NCI-H2081 (cell line): ENCODE measurements at places on chromosomes 6 and 20.

DNA sequence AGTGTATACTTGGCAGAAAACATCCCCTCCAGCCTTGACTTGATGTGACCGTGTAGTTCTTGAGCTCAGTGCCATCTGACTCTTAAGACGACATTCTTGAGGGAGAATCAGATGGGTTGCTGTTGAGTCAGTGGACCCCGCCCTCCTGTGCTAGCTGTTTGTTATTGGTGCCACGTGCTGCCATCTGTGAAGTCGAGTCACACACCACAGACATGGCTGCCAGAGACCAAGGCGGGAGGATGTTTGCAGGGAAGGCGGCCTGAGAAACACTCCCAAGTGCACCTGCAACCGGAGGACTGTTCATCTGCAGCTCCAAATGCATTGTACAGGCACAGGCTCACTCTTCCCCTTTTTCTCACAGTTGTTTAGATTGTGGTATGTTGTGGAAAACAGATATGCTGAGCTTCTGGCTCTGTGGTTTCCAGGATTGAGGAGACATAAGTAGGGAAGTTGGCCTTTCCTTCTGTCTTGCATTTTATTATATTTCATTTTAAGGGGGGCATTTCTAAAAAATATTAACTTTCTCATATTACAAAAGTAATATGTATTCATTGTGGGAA is 345.3 kb upstream of the ZFP64 start:
- no peak for DNase-seq

- DNase-seq, result no peak
Measured at GRCh38 chr6:122800906-122801305, 11.8 kb downstream of the SMPDL3A start.

GRCh38 chr6:167748458-167749379 is 78.0 kb upstream of the AFDN start:
- no peak for DNase-seq

DNA sequence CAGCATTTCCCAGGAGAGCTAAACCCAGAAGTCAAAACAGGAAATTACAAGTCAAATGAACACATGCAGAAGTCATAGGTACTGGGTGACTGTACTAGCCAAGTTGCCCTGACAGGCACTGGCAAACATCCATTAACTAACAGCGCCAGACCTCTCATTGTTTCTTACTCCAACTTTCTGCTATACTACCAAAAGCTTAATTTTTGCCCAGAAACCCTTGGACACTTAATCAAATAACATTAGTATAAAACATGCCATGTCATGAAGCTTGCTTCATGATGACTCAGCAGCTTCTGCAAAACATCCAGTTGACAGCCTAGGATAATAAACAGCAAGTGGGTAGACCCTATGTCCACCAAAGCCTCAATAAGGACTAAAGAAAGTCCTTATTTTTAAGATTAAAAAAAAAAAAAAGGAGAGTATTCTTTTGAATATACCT is 3.5 kb downstream of the NUP153 start:
- no peak for DNase-seq

DNA sequence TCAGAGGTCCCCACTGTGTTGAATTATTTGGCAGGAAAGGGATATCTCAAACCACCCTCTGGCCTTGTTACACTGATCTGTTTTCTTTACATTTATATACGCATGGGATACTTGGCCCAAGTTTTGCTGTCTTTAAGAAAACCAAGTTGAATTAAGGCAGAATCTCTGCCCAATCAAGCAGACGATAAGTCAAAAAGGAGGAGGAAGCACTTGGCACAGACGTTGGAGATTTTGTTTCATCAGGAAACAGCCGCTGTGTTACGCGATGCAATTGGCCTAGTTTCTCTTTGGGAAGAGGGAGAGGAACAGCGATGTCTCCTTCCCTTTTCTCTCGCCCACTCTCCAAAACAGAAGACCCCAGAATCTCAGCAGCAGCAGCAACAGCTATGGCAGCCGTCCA is 20.2 kb upstream of the NAA20 start:
- DNase-seq, result no peak

- DNase-seq, result no peak
Measured at GRCh38 chr6:3526962-3527650, 70.3 kb upstream of the SLC22A23 start.
